ENCODE measurements at places on chromosomes 1 and 21. TPM values are rescaled to one million over a fixed set of nuclear protein-coding genes. Genes with fewer than 3 reads are reported as not detected.

Gene LCE3B
- total RNA-seq: not detected

DNA sequence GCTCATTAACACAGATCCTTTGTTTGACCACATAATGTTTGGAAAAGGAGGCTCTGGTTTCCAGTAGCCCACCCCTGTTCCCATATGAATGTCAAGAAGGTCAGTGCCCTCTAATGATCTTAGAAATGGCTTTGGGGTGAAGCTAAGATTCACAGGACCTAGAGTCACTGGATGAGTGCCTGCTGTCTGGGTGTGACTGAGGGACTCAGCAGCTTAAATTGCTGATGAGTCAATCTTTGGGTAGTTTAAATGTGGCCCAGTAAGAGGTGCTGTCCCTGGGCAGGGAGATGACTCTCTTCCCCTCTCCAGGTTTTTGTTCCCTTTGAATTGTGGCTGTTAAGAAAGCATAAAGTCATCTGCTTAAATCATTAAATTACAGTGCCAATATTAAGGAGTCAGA is 50.6 kb downstream of the L1TD1 start:
- no peak for DNase-seq

- no peak for DNase-seq
Observed at GRCh38 chr1:93443454-93443853, 4.5 kb upstream of the FNBP1L start.

DNA sequence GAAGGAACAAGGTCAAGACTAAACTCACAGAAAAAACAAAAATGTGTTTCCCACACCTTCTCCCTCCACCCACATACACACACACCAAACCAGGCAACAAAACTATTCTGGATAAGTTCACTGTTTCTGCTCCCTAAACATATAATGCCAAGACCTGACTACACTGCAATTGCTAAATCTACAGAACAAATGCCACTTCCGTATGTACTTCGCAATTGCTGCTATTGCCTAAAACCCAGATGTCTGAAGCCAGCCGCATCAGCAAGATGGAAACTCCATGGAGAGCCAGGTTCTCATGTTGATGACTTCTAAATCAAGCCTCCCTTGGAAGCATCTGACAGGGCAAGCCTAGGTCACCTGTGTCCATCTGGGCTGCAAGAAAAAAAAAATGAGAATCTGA is 8.3 kb upstream of the AIM2 start:
- DNase-seq: no peak

DNA sequence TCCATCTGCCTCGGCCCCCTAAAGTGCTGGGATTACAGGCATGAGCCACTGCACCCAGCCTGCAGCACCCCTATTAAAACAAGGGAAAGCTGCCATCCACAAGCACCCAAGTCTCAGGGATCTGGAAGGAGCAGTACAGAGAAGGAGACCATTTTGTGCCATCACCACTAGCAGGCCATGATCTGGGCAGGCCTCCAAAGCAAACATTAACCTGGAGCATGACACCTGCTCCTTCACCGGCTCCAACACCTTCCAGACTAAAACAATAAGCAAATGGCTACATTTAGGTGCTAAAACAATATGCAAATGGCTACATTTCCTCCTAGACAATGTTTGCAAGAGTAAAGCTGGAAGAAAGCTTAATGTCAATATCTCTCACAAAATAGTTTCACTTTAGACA is 16.7 kb downstream of the MEAF6 start:
- no peak for DNase-seq

GRCh38 chr1:67126111-67126746 is 8.5 kb downstream of the C1orf141 start:
- no peak for DNase-seq

Measured in sigmoid colon (tissue), 7 donors.